ENCODE measurements at places on chromosomes 1 and 21.

GRCh38 chr1:85502625-85503083, 37.7 kb upstream of the DDAH1 start:
- peak; percentile 17 for DNase-seq

DNA sequence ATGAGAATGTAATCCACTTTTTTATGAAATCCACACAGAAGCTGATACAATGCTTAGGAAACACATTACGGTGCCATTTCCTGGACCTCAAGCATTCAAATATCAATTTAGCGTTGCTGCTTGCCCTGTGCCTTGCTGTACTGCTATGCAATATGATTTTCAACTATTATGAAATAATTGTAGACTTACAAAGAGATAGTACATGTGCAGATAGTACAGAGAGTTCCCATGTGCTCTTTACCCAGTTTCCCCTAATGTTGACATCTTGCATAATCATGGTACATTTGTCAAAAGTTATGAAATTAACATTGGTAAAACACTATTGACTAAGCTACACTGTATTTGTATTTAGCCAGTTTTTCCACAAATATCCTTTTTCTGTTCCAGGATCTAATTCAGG, 37.7 kb upstream of the PTBP2 start:
- DNase-seq = no peak

DNA sequence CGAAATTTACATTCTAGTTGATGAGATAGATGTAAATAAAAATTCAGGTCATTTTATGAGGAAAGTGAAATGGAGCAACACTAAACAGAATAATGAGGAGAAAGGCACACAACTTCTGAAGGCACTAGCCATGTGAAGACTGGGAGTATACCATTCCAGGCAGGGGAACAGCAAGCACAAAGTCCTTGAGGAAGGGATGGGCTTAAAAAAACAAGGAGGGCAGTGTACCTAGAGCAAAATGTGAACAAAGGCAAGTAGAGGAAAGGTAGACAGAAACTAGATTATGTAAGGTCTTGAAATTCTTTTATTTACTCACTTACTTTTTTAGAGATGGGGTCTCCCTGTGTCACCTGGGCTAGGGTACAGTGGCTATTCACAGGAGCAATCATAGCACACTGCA, 54.1 kb upstream of the LRIG2 start:
- DNase-seq = no peak

DNA sequence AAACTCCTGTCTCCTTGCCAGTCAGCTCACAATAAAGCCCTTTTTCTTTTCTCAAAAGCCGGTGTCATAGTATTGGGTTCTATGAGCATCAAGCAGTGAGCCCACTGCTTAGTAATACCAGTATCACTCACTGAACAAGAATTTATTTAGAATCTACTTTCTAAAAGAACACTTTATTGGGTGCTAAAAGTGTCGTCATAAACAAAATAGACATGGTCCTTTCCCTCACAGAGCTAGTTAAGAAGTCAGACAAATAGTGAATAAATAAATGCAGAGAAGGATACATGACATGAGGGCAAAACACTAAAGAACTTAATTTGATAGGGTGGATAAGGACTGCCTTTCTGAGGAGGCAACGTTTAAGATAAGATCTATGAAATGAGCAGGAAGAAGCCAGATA, 32.2 kb downstream of the EVI5 start:
- DNase-seq = no peak

DNA sequence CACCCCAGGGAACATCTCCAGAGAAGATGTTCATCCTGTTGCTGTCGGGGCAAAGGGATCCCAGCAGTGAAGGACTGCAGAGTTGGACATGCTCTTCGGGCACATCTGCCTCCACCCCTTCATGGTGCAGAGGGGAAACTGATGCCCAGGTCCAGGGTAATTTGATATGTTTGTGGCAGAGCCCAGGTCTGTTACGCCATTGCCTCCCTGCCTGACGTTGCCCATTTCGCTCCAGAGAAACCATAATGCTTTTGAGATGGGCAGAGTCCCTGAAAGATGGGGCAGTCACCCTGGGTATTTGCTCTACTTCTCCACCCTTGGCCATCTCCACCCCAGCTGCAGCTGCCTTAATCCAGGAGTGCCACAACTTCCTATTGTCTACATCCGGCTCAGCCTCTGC, 290.4 kb upstream of the POU3F1 start:
- DNase-seq = no peak

DNA sequence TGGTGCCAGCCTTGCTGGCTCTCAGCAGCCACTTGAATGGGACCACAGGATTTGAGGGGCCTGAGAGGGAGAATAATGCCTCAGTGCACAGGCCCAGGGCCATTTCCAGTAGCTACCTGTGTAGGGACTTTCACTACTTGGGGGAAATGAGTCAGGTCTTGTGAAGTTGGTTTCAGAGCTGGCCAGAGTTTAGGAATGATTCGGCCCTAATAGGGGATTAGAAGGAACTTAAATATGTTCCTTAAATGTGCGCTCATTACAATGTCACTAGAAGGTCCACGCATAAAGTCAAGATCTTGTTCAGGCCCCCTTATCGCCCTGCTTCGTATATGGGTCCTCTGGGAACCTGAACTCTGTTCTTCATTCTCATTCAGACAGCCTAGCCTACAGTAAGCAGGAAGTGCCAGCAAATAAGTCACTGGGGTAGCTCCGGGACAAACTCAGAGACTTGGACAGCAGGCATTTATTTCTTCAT, 5.6 kb upstream of the AKR1A1 start:
- no peak for DNase-seq

DNA sequence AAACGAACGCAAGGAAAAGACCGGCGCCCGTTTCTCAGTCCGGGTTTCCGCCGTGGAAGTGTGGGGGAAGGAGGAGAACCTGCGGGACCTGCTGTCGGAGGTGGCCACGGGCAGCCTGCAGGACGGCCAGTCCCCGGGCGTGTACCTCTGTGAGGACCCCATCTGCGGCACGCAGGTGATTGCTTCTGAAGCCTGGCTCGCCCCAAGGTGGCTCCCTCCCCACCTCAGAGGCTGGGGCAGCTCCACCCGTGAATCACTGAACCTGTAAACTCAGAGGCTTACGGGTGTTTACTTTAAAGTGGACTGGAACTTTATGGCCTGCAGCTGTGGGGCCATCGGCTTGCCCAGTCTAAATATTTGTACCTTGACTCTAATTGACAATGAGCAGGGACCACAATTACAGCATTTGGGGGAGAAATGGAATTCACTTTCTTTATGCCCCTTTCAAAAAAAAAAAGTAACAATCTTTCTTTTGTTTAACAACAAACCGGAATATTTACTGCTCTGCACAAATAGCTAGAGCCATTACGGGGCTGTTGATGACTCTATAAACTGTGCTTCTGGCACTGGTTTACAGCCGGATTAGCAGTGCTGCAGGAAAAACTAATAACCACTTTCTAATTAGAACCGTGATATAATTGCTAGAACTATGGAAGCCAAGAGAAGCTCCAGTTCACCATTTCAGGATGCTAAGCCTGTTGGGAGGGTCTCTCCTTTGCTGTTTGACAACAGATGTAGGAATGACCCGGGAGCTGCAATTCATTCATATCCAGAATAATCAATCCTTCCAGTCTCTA, 454.8 kb downstream of the KIF26B start:
- DNase-seq = no peak

GRCh38 chr1:223755992-223756775, 43.8 kb downstream of the CAPN2 start:
- no peak for DNase-seq

- DNase-seq = no peak
Measured at GRCh38 chr1:76465030-76465429, 390.5 kb downstream of the ST6GALNAC3 start.

DNA sequence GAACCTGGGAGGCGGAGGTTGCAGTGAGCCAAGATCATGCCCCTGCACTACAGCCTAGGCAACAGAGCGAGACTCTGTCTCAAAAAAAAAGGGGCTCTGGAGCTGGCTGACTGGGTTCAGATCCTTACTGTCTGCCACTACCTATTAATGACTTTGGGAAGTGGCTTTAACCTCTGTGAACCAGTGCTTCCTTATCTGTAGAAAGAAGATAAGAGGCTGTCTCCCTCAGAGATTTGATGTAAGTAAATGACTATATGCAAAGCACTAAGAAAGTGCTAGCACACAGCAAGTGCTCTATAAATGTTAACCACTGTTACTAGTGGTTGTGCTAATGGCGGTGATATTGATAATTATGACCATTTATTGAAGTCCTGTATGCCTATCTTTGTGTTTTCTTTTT, 94.6 kb downstream of the VPS13D start:
- DNase-seq = no peak

Data from NCI-H460 (cell line).